A549 treated with GW870086 at 1 μM for 4 hours (cell line): ENCODE measurements at places on chromosomes 6 and 20. TPM values are rescaled to one million over a fixed set of nuclear protein-coding genes. Genes with fewer than 3 reads are reported as not detected.

Gene CASS4
- 0.05 TPM in 1 of 5 replicates, not detected in the others for total RNA-seq

Gene VSX1
- total RNA-seq = 0.43 to 1.1 TPM (median 0.61 TPM) in 5 replicates

Gene CNBD2
- 5.6 to 7.1 TPM (median 6.2 TPM) in 5 replicates for total RNA-seq

Gene LST1
- total RNA-seq = 0.30 to 0.66 TPM in 2 of 5 replicates, not detected in the others

Gene ASIP
- total RNA-seq = not detected in 5 replicates

Gene CLPSL1
- not detected in 5 replicates for total RNA-seq

Gene PPP1R16B
- total RNA-seq = 0.07 to 0.34 TPM (median 0.14 TPM) in 5 replicates

Gene COL10A1
- not detected in 5 replicates for total RNA-seq

Gene OXT
- total RNA-seq = not detected in 5 replicates

Gene TCF21
- total RNA-seq = 0.03 to 0.08 TPM (median 0.04 TPM) in 4 of 5 replicates, not detected in the other

Gene SCGN
- total RNA-seq = 0.09 to 0.23 TPM (median 0.19 TPM) in 4 of 5 replicates, not detected in the other

Gene RCAN2
- not detected in 5 replicates for total RNA-seq

Gene FLRT3
- total RNA-seq = 1.1 to 1.6 TPM (median 1.3 TPM) in 5 replicates

Gene MCHR2
- total RNA-seq = not detected in 5 replicates

Gene SLC12A5
- total RNA-seq = 11.7 to 15.2 TPM (median 15.1 TPM) in 5 replicates

Gene GJA10
- total RNA-seq = not detected in 5 replicates

Gene PSMA7
- total RNA-seq = 517 to 577 TPM (median 558 TPM) in 5 replicates

Gene RSPH9
- total RNA-seq = 0.08 to 0.29 TPM (median 0.24 TPM) in 5 replicates

Gene EYS
- 0.02 to 0.23 TPM (median 0.11 TPM) in 4 of 5 replicates, not detected in the other for total RNA-seq

Gene RAB32
- 37.5 to 44.7 TPM (median 42.7 TPM) in 5 replicates for total RNA-seq

Gene UST
- 2.6 to 4.3 TPM (median 4.0 TPM) in 5 replicates for total RNA-seq

Gene SEL1L2
- total RNA-seq = not detected in 5 replicates

Gene TGM2
- total RNA-seq = 316 to 478 TPM (median 426 TPM) in 5 replicates

Gene SLC4A11
- total RNA-seq = 7.9 to 10.2 TPM (median 9.2 TPM) in 5 replicates

Gene SIRPA
- total RNA-seq = 22.1 to 27.6 TPM (median 24.5 TPM) in 5 replicates

Gene C6orf62
- total RNA-seq = 46.3 to 55.1 TPM (median 49.7 TPM) in 5 replicates

Gene ZC3H12D
- total RNA-seq = 0.02 to 0.10 TPM (median 0.07 TPM) in 5 replicates

Gene LPA
- 0.03 to 0.13 TPM (median 0.09 TPM) in 5 replicates for total RNA-seq

Gene EPM2A
- total RNA-seq = 2.5 to 3.6 TPM (median 3.0 TPM) in 5 replicates

Gene PRSS16
- 2.5 to 3.5 TPM (median 3.0 TPM) in 5 replicates for total RNA-seq

Gene MCM8
- total RNA-seq = 17.5 to 23.1 TPM (median 20.9 TPM) in 5 replicates

Gene MACROD2
- 0.34 to 0.93 TPM (median 0.45 TPM) in 5 replicates for total RNA-seq

Gene SLC24A3
- total RNA-seq = 0.07 TPM in 1 of 5 replicates, not detected in the others

Gene GHRH
- total RNA-seq = not detected in 5 replicates

Gene KIFC1
- total RNA-seq = 37.6 to 44.2 TPM (median 39.0 TPM) in 5 replicates

Gene FAM83B
- total RNA-seq = 0.03 to 0.09 TPM (median 0.05 TPM) in 3 of 5 replicates, not detected in the others

Gene CAP2
- 8.2 to 13.0 TPM (median 11.9 TPM) in 5 replicates for total RNA-seq
